ENCODE measurements at places on chromosomes 2 and 18.

- DNase-seq: no peak
Observed at GRCh38 chr2:206558492-206558891, 83.8 kb upstream of the FAM237A start.

DNA sequence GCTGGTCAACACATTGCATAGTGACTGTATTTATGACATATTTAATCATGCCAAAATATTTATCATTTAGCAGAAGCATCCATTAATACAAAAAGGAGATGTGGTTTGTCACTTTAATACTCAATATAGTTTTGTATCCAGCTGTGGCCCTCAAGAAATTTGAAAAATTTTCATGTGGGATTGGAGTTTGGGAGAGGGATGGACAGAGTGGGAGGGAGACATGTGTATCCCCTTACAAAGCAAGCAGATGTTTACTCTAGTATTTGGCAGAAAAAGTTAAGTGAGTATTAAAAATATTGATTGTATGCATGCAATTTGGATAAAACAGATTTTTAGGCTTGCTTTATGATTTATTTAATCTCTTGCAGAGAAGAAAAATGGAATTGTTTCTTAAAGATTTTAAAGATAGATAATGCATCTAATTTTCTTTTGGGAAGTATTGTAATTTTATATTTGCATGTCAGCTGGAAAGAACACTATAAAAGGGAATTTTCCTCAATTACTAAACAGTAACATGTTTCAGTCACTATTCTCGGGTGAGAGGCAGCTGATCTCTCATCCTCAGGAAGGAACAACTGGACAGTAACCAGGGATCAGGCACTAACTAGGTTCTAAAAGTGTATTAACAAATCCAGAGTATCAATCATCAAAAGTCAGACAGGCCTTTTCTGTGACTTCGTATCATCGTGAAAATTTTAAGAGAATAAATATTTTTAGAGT, 1184.7 kb upstream of the NXPH2 start:
- no peak for DNase-seq

- no peak for DNase-seq
Observed at GRCh38 chr2:173137610-173138009, 62.0 kb downstream of the MAP3K20 start.

GRCh38 chr18:44130376-44130942, 550.2 kb upstream of the SETBP1 start:
- DNase-seq: no peak

DNA sequence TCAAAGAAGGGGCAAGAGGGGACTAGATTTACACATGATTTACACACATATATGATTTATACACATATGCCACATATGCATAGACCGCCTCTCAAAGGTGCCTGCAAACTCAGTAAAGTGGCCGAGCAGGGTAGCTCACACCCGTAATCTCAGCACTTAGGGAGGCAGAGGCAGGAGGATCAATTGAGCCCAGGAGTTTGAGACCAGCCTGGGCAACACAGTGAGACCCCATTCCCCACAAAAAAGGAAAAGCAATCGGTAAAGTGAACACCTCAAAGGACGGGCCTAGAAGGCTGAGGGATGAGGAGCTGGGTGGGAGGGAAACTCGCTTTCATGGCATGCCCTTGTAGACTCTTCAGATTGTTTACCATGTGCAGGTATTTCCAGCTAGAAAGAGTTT, 5.1 kb downstream of the ANKRD39 start:
- no peak for DNase-seq

- DNase-seq: no peak
Observed at GRCh38 chr2:47266939-47267710, 112.0 kb upstream of the STPG4 start.
